ENCODE measurements at places on chromosomes 5 and 9.

DNA sequence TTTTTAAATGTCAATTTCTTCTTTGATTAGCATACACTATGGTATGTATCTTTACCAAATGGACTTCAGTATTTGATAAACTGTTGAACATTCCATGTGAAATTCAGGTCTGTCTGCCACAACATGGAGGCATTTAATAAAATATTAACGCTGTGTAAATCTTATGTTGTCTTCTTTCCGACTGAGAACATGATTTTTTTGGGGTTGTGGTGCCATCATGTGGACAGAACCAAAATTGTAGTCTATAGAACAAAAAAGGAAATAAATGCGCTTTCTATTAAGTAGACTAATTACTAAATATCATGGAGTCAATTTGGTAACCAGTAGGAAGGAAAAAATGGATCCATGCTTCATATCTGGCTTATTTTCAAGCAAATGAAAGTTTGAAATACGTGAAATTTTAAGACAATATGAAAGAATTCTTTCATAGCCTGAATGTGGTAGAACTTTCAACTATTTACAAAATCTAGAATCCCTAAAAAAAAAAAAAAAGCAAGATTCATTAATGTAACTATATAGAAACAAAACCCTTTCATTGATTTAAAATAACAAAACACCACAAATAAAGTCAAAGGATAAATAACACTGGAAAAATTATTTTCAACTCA lies 2.8 kb upstream of the PLK2 start:
- DNase-seq, result peak; percentile 41

- no peak for DNase-seq
Measured at GRCh38 chr9:14936491-14936890, 26.3 kb upstream of the FREM1 start.

- DNase-seq, result no peak
Measured at GRCh38 chr9:131707733-131708157, 32.1 kb downstream of the RAPGEF1 start.

DNA sequence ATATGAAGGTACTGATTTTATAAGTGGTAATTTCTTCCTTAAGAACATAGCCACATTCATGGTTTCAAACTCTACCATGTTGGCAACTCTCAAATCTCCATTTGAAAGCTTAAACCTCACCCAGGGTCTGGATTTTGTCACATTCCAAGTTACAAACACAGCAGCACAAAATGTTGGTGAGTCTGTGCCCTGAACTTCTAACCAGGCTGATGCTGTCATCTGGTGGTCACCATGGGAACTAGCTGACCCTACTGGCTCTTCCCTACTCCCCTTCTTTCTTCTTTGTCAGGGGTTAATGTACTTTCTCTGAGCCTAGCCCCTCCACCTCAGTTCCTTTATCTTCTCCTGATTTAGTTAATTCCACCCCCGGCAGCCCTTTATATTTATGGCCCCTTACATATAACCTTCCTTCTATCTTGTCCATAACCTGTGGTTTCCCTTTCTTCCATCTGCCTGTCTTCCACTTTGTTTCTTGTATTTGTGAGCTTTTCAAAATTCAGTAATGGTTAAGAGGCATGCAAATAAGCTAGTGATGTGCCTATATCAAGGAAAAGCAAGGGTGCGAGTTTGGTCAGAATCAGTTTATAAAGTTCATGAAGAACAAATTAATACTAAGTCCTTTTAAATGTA lies 35.9 kb downstream of the TGFBR1 start:
- peak; percentile 54 for DNase-seq

DNA sequence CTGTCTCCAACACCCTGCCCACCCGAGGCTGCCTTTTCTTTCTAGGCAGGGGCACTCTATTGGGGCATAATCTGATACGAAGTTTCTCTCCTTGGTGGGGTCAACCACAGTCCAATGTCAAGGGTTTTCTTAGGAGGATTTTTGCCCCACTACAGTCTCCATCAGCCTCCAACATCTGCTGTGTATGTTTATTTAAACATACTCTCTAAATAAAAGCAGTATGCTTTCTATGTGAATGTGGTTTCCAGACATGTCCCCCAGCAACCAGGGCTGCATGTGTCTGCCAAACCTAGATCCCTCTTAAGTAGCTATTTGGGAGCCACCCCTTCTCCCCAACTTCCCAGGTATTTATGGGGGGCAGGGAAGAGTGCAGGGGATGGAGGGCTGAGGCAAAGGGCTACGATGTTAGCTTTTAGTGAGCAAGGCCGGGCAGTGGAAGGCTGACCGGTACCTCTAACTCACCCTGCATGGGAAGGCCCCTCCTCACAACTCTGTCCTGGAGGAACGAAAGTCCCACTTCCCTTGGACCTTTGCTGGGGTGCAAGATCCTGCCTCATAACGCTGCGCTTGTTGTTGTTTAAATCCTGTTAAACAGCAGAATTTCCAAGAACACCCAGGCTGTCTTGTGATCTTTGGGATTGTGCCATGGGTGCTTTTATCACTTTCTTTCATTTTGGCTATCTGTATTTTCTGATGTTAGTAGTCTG lies 75.4 kb downstream of the NREP start:
- DNase-seq, result no peak

DNA sequence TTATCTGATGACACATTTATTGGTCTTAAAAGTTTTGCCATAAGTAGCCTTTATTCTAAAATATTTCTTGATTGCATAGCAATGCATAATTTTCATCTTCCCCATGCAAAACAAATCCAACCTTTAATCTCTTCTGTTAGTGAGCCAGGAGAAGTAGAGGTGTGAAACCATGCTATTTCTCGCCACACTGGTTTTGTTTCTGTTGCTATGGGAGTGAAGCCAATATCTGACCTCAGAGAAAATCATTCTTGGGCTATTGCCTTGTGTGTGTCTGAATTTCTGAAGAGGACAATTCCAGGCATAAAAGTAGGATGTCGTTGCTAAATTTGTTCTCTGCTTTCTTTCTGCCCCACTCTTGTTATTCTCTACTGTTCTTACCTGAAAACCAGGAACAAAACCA lies 183.6 kb downstream of the PTTG1 start:
- DNase-seq, result no peak

DNA sequence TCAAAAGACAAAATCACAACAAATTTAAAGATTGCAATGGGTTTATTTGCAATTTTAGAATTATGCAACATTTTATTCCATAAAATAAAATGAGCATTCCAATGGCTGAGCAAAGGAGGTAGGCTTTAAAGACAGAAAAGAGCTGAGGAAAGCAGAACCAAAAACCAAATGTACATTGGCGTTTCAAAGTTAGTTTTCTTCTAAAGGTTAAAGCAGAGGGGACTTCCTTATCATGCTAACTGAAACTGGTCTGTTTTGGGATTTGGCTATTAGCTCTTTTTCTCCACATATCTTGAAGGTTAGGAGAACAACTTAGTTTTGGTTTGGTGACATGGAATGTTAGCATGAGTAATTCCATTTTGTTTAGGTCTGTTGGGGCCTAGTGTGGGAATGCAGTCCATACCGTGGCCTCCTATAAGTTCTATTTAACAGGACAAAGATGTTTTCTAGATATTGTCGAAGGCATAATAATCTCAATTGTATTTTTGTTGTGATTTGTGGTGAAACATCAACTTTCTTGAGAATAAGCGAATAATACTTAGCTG lies 20.3 kb downstream of the DCP2 start:
- no peak for DNase-seq
